Activated CD8-positive, alpha-beta memory T cell treated with anti-CD3 and anti-CD28 coated beads, Interleukin-2, amount 50 U/mL, for 48 hours (primary cell): ENCODE measurements at places on chromosomes 7 and 10.
A peak's percentile ranks its signal among the peaks of the same experiment; 100 is the strongest.

DNA sequence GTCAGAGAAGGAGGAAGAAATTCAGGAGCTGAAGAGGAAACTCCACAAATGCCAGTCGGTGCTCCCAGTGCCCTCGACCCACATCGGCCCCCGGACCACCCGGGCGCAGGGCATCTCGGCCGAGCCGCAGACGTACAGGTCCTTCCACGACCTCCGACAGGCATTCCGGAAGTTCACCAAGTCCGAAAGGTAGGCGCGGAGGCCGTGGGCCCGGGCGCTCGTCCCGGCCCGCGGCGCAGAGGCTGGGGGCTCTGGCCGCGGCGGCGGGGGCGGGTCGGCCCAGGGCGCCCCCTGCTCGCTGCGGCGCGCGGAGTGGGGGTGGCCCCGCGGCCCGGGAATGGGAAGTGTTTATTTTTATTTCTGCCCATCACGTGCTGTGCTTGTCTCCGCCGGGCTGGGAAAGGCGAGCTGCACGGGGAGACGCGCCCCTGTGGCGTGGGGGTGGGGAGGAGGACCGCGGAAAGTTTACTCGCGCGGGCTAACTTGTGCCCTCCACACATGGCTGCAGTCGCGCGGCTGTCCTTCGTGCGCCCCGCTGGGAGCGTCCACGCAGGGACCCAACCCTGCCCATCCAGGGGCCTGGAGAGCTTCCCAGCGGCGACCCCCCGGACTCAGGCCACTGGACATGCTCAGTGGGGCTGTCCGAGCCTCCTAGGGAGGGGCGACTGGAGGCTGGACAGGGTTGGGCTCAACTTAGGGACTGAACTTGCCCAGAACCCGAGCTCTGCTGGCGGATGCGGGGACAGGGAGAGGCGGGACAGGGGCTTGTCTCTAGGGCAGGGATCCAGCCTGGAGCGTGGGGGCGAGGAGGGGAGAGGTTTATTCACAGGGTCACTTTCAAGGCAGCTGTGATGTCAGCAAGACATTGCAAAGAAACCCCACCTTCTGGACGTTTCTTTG lies 82.6 kb upstream of the PRKG1 start:
- peak; percentile 54 for DNase-seq

DNA sequence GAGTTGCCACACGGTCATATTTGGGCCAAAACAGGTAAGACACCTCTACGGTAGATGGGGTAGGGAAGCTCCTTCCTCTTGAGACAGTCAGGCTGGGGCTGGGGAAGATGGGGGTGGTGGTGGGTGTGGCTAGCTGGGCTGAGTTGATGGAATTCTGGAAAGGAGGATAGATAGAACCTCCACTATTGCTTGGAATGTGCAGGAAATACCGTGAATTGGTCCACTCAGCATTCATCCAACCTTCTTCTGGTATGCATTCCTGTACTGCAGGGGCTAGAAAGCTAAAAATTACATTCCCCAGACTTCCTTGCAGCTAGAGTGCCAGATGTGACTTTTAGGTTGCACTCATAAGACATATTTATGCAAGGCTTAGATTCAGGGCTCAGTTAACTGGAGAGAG lies 24.8 kb downstream of the TLX1 start:
- DNase-seq: no peak

DNA sequence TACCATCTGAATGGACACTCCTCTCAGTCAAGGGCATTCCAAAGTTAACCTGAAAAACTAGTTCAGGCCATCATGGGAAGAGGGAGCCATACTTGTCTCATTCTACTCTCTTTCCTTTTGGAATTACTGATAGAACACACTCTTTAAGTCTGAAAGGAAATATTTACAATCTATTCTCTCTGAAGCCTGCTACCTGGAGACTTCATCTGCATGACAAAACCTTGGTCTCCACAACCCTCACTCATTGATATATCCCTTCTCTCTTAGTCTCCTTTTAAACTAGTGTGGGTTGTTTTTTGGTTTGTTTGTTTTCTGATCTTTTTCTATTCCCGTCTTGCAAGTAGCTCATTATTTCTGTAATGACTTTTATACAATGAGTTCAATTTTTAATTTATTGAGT lies 169.5 kb downstream of the C1GALT1 start:
- DNase-seq: no peak

DNA sequence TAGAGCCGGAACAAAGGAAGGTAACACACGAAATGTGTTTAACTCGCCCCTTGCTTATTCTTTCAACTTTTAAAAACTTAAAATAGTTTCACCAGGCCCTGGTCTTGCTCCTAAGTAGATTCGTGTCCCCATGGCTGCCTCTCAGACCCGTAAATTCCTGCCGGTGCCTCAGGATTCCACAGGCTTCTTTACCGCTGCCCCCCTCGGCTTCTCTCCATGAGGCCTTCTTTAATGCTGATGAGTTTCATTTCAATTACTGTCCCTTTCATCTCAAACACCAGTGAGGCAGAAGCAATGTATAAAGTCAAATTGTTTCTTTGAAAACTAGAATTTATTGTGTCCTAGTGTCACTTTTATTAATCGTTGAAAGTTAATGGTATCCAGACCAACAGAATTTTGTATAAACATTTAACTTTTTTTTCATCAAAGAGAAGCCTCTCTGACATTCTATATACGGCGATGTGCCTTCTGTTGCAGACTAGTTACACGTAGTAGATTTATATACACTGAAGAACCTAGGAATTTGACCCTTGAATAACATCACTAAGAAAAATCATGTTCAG lies 225.2 kb downstream of the C7orf25 start:
- DNase-seq: no peak

DNA sequence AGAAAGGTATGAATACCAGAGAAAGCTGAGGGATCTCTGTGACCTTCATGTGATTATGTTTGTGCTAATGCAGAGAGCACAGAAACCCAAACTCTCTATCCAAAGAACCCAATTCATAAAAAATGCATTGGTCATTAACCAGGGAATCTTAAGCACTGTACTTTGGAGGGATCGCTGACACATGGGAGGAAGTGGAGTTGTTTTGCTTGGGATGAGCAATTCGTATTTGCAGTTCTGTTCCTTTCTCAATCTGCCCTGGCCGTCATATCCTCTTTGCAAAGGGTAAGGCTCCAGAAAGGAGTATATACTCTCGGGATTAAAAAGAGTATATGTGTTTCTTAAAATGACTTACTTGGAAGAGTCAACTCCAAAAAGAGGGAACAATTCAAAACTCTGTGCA lies 221.3 kb downstream of the POU6F2 start:
- DNase-seq: no peak
